Mesendoderm (in vitro differentiated cells): ENCODE measurements at places on chromosomes 4 and X.

DNA sequence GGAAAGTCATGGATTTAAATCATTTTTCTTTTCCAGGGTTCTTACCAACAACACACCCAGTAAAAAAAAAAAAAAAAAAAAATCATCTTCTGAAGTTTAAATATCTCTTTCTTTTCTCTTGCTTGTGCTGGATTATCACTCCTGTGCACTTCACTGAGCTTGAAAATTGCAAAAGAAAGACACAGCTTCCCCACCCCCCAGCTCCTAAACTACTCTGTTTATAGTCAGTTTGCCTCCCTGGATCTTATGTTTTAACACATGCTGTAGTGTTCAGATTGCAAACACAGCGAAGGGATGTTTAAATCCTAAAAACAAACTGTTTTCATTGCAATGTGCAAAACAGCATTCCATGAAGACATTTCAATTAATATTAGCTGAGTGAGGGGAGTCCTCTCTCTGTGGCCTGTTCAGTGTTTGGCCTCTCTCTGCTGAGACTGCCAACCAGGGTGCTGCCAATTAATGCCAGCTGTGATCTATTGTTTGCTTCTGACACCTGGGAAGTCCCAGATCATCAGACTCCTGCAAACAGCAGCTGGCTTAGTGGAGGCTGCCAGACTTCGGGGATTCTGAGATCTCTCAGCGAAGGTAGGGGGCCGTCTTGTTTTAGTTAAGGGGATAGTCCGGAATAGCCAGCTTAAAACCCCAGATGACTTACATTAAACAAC lies 171.1 kb upstream of the PITX2 start:
- peaks cover 9% of the 10 kb centered on the region for H3K4me1 ChIP-seq
- no peak overlapping the region for H3K4me3 ChIP-seq
- no peaks in the 10 kb centered on the region for H3K36me3 ChIP-seq
- H3K27ac ChIP-seq = peak overlapping the region; percentile 65
- H3K27me3 ChIP-seq = no peaks in the 10 kb centered on the region
- peak; percentile 89 for DNase-seq

GRCh38 chr4:15742637-15743036 lies 35.5 kb upstream of the CD38 start:
- no peaks in the 10 kb centered on the region for H3K27me3 ChIP-seq
- H3K4me1 ChIP-seq = no peaks in the 10 kb centered on the region
- H3K36me3 ChIP-seq = no peaks in the 10 kb centered on the region
- H3K27ac ChIP-seq = no peak overlapping the region

DNA sequence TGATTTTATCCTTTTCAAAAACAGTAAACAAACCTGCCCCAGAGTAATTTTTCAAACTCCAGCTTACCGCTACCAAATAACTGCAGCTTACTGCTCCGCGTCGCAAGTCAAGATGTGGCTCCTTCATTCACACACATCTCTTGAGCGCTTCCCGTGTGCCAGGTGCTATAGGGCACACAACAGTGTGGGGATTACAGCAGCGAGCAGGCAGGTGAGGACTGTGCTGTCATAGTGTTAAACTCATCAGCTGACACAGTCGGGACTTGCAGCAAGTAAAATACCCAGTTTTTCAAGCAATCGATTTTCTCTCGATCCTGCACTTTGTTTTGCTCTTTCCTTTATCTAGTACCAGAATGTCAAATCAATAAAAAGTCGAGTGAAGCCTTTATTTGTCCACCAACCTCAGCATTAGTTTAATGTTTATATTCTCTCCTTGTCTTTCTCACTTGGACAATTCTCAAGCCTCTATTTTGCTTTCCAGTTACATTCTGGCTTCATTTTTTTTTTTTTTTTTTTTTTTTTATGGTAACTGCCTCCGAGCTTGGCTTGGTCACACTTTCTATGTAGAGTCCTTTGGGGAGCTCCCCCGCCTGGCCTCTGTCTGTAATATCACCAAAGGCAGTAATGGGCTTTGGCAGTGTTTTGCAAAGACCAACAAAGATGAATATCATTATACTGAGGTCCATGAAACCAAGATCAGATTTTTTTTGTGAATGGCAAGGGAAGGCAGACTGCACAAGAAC lies 8.3 kb upstream of the ASB5 start:
- no peaks in the 10 kb centered on the region for H3K27me3 ChIP-seq
- H3K36me3 ChIP-seq = no peaks in the 10 kb centered on the region
- no peak overlapping the region for H3K27ac ChIP-seq
- DNase-seq = peak; percentile 78
- no peaks in the 10 kb centered on the region for H3K4me1 ChIP-seq

DNA sequence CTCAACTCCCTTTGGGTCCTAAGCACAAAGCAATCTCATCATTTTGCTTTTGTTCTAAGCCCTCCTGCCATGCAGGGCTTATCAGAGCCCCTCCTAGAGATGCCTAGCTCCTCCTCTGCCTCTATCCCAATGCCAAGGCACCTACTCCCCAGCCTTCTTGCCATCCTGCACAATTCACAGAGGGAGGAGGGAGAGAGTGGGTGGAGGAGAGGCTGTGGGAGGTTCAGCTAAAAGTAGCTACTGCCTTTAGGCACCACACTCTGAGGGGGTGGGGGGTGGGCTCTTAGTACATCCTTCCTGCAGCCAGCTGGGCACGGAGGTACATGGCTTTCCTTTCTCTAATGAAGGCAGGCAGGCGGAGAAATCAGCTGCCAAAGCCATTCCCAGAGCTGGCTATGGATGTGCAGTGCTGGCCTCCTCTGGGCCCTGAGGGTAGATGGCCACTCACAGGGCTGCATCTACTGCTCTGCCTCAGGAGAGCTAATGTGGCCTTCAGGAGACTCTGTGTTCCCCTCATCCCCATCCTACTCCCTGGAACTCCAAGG lies 40.1 kb downstream of the ARHGEF9 start:
- no peak overlapping the region for H3K27ac ChIP-seq
- H3K36me3 ChIP-seq = no peaks in the 10 kb centered on the region
- DNase-seq = no peak
- H3K4me1 ChIP-seq = no peaks in the 10 kb centered on the region

GRCh38 chr4:110742143-110742542 lies 119.3 kb upstream of the PITX2 start:
- no peaks in the 10 kb centered on the region for H3K36me3 ChIP-seq
- no peaks in the 10 kb centered on the region for H3K27me3 ChIP-seq
- H3K4me3 ChIP-seq = no peak overlapping the region
- no peak for DNase-seq
- H3K4me1 ChIP-seq = no peaks in the 10 kb centered on the region

DNA sequence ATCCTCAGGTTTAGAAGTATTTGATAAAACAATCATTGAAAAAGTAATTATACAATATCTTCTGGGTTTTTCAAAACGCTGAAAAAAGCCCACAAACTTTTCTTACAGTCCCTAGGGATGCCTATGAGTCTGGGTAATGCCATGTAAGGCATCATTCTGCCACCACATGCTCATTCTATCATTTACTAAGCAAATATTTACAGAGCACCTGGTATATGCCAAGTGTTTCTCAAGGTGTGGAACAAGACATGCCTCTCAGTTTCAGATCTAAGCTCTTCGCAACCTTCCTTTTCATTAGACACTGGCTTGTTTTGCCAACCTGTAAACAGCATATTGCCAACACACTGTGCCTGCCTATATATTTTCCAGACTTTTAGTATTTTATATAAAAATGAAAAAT lies 17.7 kb downstream of the MID1 start:
- H3K27me3 ChIP-seq = no peaks in the 10 kb centered on the region
- no peaks in the 10 kb centered on the region for H3K4me1 ChIP-seq
- no peak overlapping the region for H3K4me3 ChIP-seq
- H3K27ac ChIP-seq = no peak overlapping the region
- no peak for DNase-seq
- no peaks in the 10 kb centered on the region for H3K36me3 ChIP-seq

DNA sequence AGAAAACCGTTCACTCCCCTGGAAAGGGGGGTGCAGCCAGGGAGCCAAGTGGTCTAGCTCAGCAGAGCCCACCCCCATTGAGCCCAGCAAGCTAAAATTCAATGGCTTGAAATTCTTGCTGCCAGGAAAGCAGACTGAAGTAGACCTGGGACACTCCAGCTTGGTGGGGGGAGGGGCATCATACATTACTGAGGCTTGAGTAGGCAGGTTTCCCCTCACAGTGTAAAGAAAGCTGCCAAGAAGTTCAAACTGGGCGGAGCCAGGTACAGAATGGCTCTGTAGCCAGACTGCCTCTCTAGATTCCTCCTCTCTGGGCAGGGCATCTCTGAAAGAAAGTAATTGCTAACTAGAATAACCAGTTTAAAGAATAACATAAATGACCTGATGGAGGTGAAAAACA lies 372.3 kb upstream of the F9 start:
- no peaks in the 10 kb centered on the region for H3K4me1 ChIP-seq
- H3K36me3 ChIP-seq = no peaks in the 10 kb centered on the region
- no peak overlapping the region for H3K27ac ChIP-seq
- H3K4me3 ChIP-seq = no peak overlapping the region

DNA sequence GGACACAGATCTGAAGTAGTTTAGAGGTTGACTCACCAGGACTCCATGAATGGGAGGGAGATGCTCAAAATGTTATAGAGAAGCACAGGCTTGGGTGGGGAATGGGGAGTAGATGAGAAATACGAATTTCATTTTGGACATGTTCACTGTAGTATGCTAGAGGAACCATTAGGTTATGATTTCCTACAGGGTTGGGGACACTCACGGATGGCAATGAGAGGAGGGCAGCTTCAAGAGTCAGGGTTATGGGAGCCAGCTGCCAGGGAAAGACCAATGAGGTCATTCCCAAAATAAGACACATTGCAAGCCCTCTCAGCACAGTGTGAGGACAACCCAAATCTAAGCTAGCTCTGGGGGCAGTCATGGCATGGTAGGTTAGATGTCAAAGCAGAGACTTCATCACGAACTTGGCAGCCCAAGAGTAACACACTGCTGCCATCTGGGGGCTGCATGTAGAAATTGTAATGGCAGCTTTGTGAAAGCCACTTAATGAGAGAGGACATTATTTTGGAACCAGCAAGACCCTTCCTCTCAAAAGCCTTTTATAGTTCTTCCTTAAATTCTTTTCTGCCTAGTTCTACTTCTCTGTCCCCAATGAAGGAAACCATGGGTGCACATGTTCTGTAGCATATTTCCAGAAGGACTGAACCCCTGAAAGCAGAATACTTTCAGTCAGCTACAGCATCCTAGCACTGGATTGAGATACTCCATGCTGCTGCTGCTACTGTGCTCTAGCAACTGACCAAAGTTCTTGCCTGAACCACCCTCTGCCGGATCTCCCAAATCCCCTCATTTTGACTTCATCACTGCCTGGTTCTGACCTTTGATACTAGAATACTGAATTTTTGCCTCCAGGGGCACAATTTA lies 16.2 kb upstream of the ZCCHC12 start:
- DNase-seq = peak; percentile 67
- H3K27me3 ChIP-seq = no peaks in the 10 kb centered on the region
- no peak overlapping the region for H3K27ac ChIP-seq
- H3K4me3 ChIP-seq = no peak overlapping the region
- H3K4me1 ChIP-seq = no peaks in the 10 kb centered on the region
- no peaks in the 10 kb centered on the region for H3K36me3 ChIP-seq

- H3K4me3 ChIP-seq = no peak overlapping the region
- H3K27me3 ChIP-seq = no peaks in the 10 kb centered on the region
- DNase-seq = no peak
- no peaks in the 10 kb centered on the region for H3K36me3 ChIP-seq
- no peak overlapping the region for H3K27ac ChIP-seq
Observed at GRCh38 chr4:92199135-92199534, 104.6 kb upstream of the GRID2 start.

GRCh38 chrX:47540754-47541538 lies 20.1 kb upstream of the ARAF start:
- H3K4me1 ChIP-seq = no peaks in the 10 kb centered on the region
- peak; percentile 96 for DNase-seq
- no peak overlapping the region for H3K4me3 ChIP-seq
- no peaks in the 10 kb centered on the region for H3K27me3 ChIP-seq
- no peak overlapping the region for H3K27ac ChIP-seq

GRCh38 chrX:8404471-8404870 lies 60.2 kb upstream of the VCX3B start:
- H3K36me3 ChIP-seq = no peaks in the 10 kb centered on the region
- no peaks in the 10 kb centered on the region for H3K27me3 ChIP-seq
- H3K4me3 ChIP-seq = no peak overlapping the region
- H3K4me1 ChIP-seq = no peaks in the 10 kb centered on the region
- no peak for DNase-seq
- no peak overlapping the region for H3K27ac ChIP-seq

GRCh38 chr4:94127707-94128328 lies 79.8 kb upstream of the SMARCAD1 start:
- H3K36me3 ChIP-seq = no peaks in the 10 kb centered on the region
- H3K27me3 ChIP-seq = no peaks in the 10 kb centered on the region
- no peak overlapping the region for H3K27ac ChIP-seq
- H3K4me3 ChIP-seq = no peak overlapping the region

GRCh38 chr4:108130955-108131354 lies 37.8 kb downstream of the LEF1 start:
- no peak overlapping the region for H3K4me3 ChIP-seq
- DNase-seq = peak; percentile 54
- H3K4me1 ChIP-seq = peaks cover 2% of the 10 kb centered on the region
- H3K36me3 ChIP-seq = no peaks in the 10 kb centered on the region

DNA sequence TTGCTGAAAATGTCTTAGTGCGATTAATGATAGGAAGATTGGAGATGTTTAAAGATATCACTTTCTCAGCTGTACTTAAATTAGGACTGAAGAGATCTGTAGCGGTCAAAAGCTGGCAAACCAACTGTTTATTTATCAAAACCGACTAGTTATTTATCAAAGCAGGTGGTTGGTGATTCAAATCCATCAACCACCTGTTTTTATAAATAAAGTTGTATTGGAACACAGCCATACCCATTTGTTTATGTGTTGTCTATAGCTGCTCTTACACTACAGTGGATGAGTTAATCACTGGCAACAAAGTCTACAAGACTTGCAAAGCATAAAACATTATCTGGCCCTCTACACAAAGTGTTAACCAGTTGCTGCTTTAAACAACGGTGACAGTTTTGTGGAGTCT lies 76.8 kb downstream of the IL15 start:
- no peak overlapping the region for H3K4me3 ChIP-seq
- peaks cover 3% of the 10 kb centered on the region for H3K4me1 ChIP-seq

GRCh38 chrX:119455264-119455663 lies 13.0 kb upstream of the SLC25A5 start:
- H3K27me3 ChIP-seq = no peaks in the 10 kb centered on the region
- H3K4me1 ChIP-seq = no peaks in the 10 kb centered on the region

DNA sequence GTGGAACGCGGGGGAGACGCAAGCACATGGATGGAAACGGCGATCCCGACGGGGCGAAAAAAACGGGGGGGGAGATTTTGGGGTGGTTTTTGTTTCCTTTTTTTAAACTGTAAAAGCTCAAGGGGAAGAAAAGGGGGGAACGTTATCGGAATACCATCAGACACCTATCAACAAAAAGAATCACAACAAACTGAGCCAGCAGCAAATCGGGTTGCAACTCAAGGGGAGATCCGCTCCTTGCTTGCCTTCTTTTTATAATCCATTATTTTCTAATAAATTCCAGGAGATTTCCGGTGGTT lies 616 bp downstream of the MAML3 start:
- peak overlapping the region; percentile 94 for H3K4me3 ChIP-seq
- H3K27me3 ChIP-seq = no peaks in the 10 kb centered on the region
- DNase-seq = no peak
- no peaks in the 10 kb centered on the region for H3K36me3 ChIP-seq
